Retina (tissue), 1 donor: ENCODE measurements at places on chromosomes 4 and X.
A peak's percentile ranks its signal among the peaks of the same experiment; 100 is the strongest.

- DNase-seq: peak; percentile 31
Measured at GRCh38 chr4:11593576-11594116, 165.0 kb upstream of the HS3ST1 start.

DNA sequence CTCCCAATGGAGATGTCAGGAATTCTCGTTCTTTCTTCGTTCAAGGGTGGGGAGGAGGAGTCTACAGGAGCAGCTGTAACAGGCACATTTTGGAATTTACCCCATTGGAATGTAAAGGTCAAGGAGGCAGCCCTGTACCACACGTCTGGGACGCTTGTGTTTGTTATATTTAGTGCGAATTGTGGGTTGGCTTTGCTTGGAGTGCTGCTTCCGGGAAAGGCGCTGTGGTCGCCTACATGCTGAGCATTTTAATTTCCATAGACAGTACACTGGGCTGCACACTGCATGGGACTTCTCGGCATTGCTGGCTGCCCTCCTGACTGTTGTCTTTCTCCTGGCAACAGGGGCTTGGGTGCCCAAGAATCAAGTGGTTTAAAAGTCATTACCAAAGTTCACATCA, 12.8 kb downstream of the GYG2 start:
- DNase-seq: no peak

- no peak for DNase-seq
Measured at GRCh38 chr4:1030031-1030430, 18.6 kb downstream of the FGFRL1 start.

DNA sequence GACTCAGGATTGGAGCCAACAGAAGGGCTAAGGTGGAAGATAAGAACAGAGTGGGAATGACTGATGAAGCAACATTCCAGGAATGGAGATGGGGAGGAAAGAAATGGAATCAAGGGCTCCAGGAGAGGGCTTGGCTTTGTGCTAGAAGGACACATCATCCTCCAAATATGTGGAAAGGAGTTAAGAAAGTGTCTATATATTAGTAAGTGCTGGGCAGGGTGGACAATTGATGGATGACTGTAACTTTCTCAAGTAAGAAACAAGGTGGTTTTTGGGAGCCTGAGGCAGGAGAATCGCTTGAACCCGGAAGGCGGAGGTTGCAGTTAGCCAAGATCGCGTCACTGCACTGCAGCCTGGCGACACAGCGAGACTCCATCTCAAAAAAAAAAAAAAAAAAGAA, 71.6 kb upstream of the NFKB1 start:
- no peak for DNase-seq

- DNase-seq: peak; percentile 73
Measured at GRCh38 chr4:1576961-1577821, 106.9 kb downstream of the FAM53A start.

DNA sequence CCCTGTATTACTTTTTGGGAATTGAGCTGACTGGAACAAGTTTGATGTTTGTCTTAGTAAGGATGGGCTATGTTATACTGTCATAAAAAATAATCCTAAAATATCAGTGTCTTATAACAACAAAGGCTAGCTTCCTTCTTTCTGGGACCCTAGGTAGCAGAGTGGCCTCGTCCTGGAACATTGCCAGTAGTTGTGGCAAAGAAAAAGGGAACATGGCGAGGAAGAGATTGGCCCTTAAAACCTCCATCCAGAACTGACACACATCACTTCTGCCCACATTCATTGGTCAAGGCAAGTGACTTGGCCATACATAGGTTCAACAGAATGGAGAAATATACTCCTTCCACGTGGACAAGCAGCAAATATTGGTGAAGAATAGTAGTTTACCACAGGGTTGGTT, 287.9 kb downstream of the PPP1R2C start:
- DNase-seq: no peak

- no peak for DNase-seq
Measured at GRCh38 chrX:51456246-51456645, 40.1 kb downstream of the NUDT11 start.

DNA sequence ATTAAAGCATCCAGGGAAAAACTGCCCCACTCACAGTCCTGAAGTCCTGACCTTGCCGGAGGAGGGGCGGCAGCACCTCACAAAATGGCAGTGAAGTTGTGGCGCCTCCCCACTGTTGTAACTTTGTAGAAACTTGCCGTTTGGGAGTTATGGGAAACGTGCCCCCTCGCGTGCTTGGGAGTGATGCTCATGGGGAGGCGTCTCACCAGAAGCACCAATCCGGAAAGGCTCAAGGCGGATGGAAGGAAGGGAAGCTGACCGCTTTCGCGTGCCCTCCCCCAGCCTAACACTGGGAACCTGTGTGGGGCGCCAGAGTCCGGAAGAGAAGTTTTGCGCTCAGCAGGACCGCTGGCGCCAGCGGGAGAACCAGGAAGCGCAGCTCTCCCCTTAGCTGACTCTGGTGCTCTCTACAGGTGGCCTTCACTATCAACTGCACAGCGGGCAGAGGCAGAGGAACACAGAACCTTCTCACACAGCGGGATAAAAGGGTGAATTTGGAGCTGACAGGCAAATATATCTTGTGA, at the start of the genes CT45A10 and SAGE1:
CT45A10 (minus strand) TSS at position 151 of the 524 bp plus-strand sequence. CDS start 8,100 bp downstream, outside the sequence.
SAGE1 (plus strand) TSS at position 423 of the 524 bp plus-strand sequence. CDS start 2,527 bp downstream, outside the sequence.
- DNase-seq: no peak

- no peak for DNase-seq
Measured at GRCh38 chr4:158327525-158327924, 117.2 kb downstream of the TMEM144 start.

DNA sequence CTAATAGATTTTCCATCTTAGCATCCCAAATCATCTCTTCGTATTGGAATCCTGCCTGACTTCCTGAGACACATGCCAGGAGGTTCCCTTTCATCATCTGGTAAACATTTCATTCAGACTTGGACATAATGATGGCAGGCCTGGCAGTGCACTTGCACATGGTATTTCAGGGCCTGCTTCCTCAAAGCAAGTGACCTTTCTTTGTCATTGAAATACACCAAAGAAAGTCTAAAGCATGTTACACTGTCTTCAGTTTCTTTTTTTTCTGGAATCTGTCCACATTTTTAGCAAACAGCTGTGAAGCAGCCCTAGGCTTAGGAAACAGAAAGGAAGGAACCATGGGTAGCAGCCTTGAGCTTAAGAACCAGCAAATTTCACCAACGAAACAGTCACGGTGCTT, 205.9 kb upstream of the VCX start:
- DNase-seq: no peak

- peak; percentile 30 for DNase-seq
Measured at GRCh38 chr4:64497491-64497890, 88.2 kb upstream of the TECRL start.

- no peak for DNase-seq
Measured at GRCh38 chr4:7844594-7844991, 95.1 kb downstream of the AFAP1 start.

GRCh38 chr4:125101719-125102118, 213.0 kb upstream of the FAT4 start:
- no peak for DNase-seq

DNA sequence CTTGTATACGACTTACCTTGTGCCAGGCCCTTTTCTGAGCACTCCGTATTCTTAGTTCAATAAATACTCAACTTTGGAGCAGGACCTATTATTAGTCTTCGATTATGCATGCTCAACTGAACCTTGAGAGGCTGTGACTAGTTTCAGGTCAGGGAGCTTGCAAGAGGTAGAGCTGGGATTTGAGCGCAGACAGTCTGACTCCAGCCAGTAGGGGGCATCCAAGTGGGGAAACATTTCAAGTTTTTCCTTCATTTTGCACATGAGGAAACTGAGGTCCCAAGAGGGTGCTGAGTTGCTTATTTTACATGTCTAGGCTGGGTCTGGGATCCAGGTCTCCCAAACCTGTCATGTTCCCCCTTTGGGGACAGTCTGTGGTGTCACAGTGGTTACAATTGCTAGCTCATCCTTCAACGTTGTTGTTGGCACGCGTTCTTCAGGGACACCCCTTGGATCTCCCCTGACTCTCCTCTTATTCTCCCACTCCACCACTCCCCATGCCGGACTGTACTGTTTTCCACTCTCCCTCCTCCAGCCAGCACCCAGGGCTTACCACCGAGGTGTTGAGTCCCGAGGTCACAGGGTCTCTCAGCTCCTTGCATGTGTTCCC, 6.7 kb upstream of the PRICKLE3 start:
- no peak for DNase-seq

DNA sequence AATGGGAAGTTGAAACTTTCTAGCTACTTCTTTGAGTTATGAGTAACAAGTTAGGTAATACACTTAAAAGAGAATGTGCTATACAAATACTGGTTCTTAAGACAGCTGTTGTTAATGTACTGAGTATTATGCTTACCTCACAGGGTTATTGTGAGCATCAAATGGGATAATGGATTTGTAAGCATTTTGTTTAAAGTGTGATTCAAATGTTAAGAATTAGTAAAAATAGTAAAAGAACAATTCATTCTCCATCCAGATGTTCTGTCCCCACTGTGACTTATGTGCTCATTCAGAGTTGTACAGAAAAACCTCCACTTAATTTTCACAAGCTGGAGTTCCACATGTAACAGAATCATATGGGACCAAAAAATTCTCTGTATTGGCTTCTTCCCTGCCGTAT, 63.6 kb downstream of the AR start:
- DNase-seq: no peak

DNA sequence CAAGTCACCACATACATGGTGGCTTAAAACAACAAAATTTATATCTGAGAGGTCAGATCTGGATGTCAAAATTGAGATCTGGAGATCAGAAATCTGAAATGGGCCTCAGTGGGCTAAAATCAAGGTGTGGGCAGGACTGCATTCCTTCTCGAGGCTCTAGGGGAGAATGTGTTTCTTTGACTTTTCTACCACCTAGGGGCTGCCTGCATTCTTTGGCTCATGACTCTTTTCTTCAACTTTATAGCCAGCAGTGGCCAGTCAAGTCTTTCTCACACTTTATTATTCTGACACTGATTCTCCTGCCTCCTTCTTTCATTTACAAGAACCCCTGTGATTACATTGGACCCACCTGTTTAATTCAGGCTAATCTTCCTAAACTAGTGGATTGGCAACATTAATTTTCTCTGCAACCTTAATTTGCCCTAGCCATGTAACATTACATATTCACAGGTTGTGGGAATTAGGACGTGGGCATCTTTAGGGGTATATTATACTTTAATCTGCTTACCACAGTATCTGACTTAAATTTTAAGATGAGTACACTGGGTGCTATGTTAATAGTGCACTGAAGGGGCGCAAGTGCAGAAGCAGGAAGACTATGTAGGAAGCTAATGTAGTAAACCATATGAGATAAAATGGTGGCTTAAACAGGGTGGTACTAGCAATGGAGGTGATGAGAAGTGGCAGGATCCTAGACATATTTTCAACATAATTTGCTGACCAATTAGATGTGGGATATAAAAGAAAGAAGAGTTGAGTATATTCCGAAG, 188.0 kb downstream of the SLC4A4 start:
- no peak for DNase-seq

DNA sequence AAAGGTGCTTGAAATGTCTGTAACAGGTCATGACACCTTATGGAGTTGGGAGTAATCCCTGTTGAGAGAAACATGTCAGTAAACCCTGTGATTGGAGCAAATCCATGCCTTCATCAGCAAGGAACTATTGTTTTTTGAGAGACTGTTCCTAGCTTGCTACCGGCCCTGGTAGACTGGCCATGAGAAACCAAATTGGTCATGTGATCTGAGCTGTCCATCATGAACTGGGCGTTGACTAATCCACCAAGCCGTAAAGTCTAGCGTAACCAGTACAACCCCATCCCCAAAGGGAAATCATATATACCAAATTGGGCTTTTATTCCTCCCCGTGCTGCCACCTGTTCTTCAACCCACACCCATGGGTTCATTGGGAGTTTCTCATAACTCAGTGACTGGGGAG, 143.7 kb downstream of the PHF8 start:
- DNase-seq: no peak

- no peak for DNase-seq
Measured at GRCh38 chrX:28591542-28591941, 4.3 kb downstream of the IL1RAPL1 start.

DNA sequence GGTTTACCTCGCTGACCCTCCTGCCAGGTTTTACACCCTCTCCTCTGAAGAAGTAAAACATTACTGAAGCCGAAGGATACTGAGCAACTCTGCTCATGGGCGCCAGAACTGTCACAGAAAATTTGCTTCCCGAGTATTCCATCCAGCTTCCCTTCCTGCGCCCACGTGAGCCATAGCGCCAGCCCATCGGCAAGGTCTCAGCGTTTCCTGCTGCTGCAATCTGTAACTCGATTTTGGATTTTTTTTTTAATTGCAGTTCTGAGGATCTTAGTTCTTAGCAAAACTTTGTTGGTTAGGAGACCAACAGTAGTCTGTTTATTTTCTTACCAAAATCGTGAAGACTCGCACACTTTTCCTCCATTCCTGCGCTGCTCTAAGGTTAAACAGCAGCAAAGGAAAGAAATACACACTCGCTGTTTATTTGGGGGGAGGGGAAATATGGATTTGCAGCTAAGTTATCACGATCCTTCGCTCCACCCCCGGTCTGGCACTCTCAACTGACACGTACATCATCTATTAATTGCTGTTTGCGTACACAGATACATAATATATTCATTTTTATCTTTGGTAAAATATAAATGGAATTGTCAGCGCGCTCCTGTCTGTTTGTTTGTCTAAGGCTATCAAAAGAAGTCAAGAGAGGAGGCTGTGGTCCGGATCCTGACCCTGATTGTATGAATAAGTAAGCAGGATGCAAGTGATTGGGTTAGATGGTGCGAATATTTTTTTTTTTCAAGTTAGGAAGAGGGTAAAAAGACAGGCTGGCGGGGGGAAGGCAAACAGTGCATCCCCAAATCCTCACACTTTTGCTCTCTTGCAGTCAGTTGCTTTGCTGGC, at the start of gene TLL1:
TLL1 (plus strand) TSS at position 777 of the 837 bp plus-strand sequence. CDS start 668 bp downstream, outside the sequence.
- peak; percentile 79 for DNase-seq

- no peak for DNase-seq
Measured at GRCh38 chrX:4663085-4663484, 949.6 kb upstream of the PRKX start.

- DNase-seq: peak; percentile 25
Measured at GRCh38 chrX:136268051-136269048, 17.1 kb upstream of the MAP7D3 start.

GRCh38 chr4:120777459-120777858, 145.1 kb downstream of the PRDM5 start:
- DNase-seq: no peak

- peak; percentile 6 for DNase-seq
Measured at GRCh38 chr4:77820649-77821561, 1.7 kb upstream of the CNOT6L start.

- no peak for DNase-seq
Measured at GRCh38 chr4:82524570-82525152, 37.1 kb downstream of the TMEM150C start.

GRCh38 chr4:102789317-102789717, 28.5 kb upstream of the MANBA start:
- DNase-seq: no peak

DNA sequence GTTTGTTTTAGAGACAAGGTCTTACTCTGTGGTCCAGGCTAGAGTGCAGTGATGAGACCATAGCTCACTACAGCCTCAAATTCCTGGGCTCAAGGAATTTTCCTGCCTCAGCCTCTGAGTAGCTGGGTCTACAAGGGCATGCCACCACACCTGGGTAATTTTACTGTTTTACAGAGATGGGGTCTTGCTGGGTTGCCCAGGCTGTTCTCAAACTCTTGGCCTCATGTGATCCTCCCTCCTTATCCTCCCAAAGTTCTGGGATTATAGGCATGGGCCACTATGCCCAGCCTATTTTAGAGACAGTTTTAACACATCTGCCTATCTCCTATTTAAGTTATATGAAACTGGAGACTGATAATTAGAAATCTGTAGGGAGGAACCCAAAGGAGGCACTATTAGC, 53.8 kb downstream of the SPRY1 start:
- no peak for DNase-seq

- DNase-seq: no peak
Measured at GRCh38 chr4:74659576-74660411, 134.5 kb downstream of the BTC start.
